ENCODE measurements at places on chromosomes 13 and 19. TPM values are rescaled to one million over a fixed set of nuclear protein-coding genes. Genes with fewer than 3 reads are reported as not detected.

Gene PRR22
- polyA plus RNA-seq, result 0.25 TPM

Gene ZNF234
- polyA plus RNA-seq, result 7.0 TPM

Gene DHDH
- not detected for polyA plus RNA-seq

Gene IL17D
- polyA plus RNA-seq, result 0.22 TPM

Gene LILRA1
- 0.49 TPM for polyA plus RNA-seq

Gene WDR87
- not detected for polyA plus RNA-seq

Gene CLASRP
- polyA plus RNA-seq, result 6.5 TPM

- H3K4me3 ChIP-seq, result peak overlapping the region; percentile 86
- H3K36me3 ChIP-seq, result peaks cover 26% of the 10 kb centered on the region
- H3K27ac ChIP-seq, result peak overlapping the region; percentile 96
Observed at GRCh38 chr19:50333737-50334617, 4.8 kb upstream of the KCNC3 start.

- H3K27ac ChIP-seq, result no peak overlapping the region
- H3K4me1 ChIP-seq, result peaks cover 33% of the 10 kb centered on the region
- peak overlapping the region; percentile 82 for H3K4me3 ChIP-seq
- peaks cover 72% of the 10 kb centered on the region for H3K27me3 ChIP-seq
- no peak for DNase-seq
Observed at GRCh38 chr19:55086730-55087541, 11.3 kb downstream of the EPS8L1 start.

GRCh38 chr13:95381212-95381527 lies 79.9 kb upstream of the ABCC4 start:
- H3K36me3 ChIP-seq, result no peaks in the 10 kb centered on the region
- peaks cover 65% of the 10 kb centered on the region for H3K27me3 ChIP-seq
- DNase-seq, result no peak
- no peak overlapping the region for H3K27ac ChIP-seq

DNA sequence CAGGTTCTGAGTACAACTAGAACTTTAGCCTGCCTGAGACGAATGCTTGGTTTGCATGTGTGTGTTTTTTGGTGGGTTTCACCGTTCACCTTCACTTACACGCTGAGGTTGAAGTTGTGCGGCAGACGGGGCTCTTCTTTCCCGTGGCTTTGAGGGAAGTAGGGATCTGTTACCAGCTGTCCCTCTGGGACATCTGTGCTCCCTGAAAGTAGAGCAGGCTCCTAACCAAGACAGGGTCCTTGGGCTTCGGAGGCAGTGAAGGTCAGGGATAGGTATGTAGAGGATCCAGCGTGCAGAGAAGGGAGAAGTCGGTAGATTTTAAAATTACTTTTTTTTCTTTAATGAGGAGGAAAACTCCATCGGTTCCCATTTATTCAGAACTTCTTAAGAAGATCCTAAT lies 48.7 kb downstream of the ZNF536 start:
- DNase-seq, result no peak
- H3K4me3 ChIP-seq, result no peak overlapping the region
- peaks cover 12% of the 10 kb centered on the region for H3K27me3 ChIP-seq

- DNase-seq, result no peak
- H3K36me3 ChIP-seq, result no peaks in the 10 kb centered on the region
- peak overlapping the region; percentile 94 for H3K27ac ChIP-seq
- H3K4me1 ChIP-seq, result peaks cover 22% of the 10 kb centered on the region
- peak overlapping the region; percentile 53 for H3K4me3 ChIP-seq
Observed at GRCh38 chr19:12783849-12784393, 7.4 kb upstream of the JUNB start.

DNA sequence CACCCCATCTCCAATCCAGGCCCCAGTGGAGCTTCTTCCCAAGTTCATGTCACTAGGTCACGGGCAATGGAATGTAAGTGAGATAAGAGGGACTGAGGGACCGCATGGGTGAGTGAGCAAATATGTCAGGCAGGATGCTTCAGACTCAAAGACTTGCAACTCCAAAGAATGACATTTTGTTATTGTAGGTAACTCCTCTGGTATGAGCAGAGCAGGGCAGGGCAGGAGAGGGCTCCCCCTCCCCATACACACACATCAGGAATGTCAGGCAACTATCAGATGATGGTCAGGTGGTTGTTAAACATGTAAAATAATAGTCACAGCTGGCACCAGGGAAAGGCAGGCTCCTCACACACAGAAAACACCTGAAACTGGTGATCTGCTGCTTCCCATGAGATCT lies 10.6 kb downstream of the ERVV-2 start:
- peaks cover 10% of the 10 kb centered on the region for H3K4me1 ChIP-seq
- DNase-seq, result no peak
- peaks cover 22% of the 10 kb centered on the region for H3K27me3 ChIP-seq
- H3K27ac ChIP-seq, result no peak overlapping the region

DNA sequence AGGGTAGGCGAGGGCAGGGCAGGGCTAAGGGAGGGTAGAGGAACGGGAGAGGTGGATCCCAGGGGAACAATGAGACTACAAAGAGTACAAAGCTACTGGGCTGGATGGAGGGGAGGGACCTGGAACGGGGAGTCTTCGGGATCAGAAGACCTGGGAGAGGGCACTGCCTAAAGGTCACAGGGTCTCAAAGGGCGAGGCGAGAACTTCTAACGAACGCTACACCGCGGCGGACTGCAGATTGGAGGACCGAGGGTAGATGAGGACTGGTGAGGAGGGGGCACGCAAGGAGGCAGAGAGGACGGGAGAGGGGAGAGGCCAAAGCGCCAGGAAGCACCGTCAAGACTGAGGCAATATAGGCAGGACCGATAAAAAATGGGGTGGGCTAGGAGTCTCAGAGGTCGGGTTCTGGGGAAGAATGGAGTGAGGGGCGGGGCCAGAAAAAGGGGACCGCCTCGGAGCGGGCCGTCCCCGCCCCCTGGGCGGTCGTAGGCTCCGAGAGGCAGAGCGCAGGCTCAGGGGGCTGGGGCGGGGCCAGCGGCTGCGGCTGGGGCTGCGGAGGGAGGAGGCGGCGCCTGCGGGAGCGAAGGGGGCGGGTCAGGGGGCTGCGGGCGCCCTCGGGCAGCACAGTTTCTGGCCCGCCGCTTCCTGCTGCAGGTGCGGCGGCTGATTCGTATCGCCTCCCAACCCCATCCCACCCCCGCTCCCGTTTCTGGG lies 1.3 kb upstream of the KCNC3 start:
- H3K27ac ChIP-seq, result peak overlapping the region; percentile 91
- H3K27me3 ChIP-seq, result peaks cover 13% of the 10 kb centered on the region
- peaks cover 82% of the 10 kb centered on the region for H3K4me1 ChIP-seq
- H3K4me3 ChIP-seq, result peak overlapping the region; percentile 94
- peak; percentile 84 for DNase-seq

- H3K4me1 ChIP-seq, result no peaks in the 10 kb centered on the region
- no peak overlapping the region for H3K4me3 ChIP-seq
- H3K36me3 ChIP-seq, result no peaks in the 10 kb centered on the region
- DNase-seq, result no peak
- no peak overlapping the region for H3K27ac ChIP-seq
Observed at GRCh38 chr13:75151081-75151643, 330.8 kb downstream of the TBC1D4 start.

- H3K4me1 ChIP-seq, result peaks cover 2% of the 10 kb centered on the region
- peaks cover 22% of the 10 kb centered on the region for H3K36me3 ChIP-seq
- H3K27ac ChIP-seq, result no peak overlapping the region
- H3K27me3 ChIP-seq, result no peaks in the 10 kb centered on the region
Observed at GRCh38 chr13:18952225-18953016, 229.2 kb downstream of the TUBA3C start.

DNA sequence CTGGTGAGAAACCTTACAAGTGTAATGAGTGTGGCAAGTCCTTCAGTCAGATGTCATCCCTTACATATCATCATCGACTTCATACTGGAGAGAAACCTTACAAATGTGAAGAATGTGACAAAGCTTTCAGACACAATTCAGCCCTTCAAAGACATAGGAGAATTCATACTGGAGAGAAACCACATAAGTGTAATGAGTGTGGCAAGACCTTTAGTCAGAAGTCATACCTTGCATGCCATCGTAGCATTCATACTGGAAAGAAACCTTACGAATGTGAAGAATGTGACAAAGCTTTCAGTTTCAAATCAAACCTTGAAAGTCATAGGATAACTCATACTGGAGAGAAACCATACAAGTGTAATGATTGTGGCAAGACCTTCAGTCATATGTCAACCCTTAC lies 13.6 kb upstream of the ZNF765 start:
- no peaks in the 10 kb centered on the region for H3K4me1 ChIP-seq
- no peak overlapping the region for H3K27ac ChIP-seq
- H3K36me3 ChIP-seq, result peaks cover 62% of the 10 kb centered on the region
- DNase-seq, result no peak

DNA sequence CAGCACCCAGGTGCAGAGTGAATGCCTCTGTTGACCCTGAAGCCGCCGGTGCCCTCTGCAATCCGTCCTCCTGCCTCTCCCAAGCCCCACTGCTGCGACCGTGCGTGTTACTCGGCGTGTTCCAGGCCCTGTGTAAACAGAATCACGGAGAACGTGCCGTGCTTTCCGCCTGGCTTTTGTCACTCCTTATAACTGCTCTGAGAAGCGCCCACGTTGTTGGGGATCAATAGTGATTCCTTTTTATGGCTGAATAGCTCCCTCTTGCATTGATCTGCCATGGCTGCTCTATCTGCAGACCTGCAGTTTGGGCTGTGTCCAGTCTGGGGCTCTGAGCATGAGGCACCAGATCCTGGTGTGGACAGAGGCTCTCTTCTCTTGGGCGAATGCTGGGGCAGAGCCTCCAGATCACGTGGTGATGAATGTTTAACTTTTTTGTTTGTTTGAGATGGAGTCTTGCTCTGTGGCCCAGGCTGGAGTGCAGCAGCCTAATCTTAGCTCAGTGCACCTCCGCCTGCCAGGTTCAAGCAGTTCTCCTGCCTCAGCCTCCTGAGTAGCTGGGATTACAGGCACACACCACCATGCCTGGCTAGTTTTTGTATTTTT lies 15.8 kb downstream of the ADPRHL1 start:
- H3K27me3 ChIP-seq, result no peaks in the 10 kb centered on the region
- H3K27ac ChIP-seq, result peak overlapping the region; percentile 45
- no peaks in the 10 kb centered on the region for H3K4me1 ChIP-seq
- H3K4me3 ChIP-seq, result no peak overlapping the region
- H3K36me3 ChIP-seq, result peaks cover 14% of the 10 kb centered on the region

DNA sequence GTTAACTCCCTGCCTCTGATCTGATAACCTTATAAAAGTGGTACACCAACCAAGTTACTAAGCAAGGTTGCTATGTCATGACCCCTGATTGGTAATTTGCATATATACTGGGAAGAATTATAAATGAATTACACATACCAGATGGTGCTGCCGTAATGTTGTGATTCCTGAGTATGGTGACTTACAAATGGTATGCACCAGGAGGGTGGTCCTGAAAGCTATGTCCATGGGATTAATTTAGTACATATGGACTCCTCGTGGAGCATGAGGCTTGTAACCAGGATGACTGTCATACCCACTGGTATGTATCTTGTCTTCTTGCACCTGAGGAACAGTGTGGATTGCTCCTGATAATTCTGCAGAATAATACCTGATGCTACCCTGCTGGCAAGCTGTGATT lies 240.6 kb downstream of the GPC6 start:
- H3K27me3 ChIP-seq, result no peaks in the 10 kb centered on the region
- no peaks in the 10 kb centered on the region for H3K4me1 ChIP-seq
- no peak overlapping the region for H3K4me3 ChIP-seq
- no peak overlapping the region for H3K27ac ChIP-seq
- H3K36me3 ChIP-seq, result no peaks in the 10 kb centered on the region

DNA sequence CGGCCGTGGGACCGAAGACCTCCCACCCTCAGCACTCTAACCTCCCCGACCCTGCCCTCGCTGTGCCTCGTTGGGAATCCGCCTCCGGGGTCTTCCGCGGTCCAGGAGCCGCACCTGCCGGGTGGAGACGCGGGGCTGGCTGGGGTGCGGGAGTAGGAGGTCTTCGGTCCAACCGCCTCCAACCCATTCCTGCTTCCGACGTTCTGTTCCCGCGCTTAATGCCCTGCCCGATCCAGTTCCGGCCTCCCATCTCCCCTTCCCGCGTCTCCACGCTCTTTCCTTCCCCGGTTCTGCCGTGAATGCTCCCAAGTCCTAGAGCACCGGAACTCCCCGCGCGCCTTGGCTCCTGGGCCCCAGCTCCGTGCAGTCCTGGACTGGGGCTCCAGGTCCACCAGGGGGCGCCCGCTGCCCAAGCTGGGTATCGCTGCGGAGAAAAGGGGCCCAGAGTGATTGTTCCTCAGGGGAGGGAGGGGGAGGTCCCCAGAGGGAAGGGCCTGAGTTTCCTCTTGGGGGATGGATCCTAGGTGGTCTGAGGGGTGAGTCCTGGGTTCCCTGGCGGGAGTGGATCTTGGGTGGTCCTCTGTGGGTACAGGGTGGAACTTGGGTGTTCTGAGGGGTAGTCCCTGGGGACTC lies 14.1 kb upstream of the TNFSF9 start:
- no peaks in the 10 kb centered on the region for H3K27me3 ChIP-seq
- peak overlapping the region; percentile 79 for H3K27ac ChIP-seq
- H3K36me3 ChIP-seq, result no peaks in the 10 kb centered on the region
- peak overlapping the region; percentile 95 for H3K4me3 ChIP-seq

DNA sequence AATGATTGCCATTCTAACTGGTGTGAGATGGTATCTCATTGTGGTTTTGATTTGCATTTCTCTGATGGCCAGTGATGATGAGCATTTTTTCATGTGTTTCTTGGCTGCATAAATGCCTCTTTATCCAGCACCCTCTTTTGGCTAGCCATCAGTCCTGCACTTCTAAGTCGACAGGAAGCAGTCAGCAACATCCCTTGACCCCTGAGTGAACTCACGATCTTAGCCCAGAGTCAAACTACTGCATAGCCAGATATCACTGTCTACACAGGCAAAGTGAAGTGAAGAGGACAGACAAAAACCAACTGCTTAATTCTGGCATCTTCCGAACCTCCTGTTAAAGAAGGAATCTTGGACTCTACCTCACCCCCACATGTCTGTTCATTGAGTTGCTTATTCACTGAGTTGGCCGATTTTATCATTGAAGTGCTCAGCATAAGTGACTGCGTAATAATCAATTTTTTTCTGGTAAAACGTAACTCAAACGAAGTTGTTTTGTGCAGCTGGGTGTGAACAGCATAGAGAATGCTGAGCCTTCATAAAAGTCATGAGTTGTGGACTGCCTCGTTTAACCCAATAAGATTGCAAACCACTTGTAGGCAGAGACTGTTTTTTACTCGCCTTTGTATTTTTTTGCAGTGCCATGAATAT lies 304.2 kb downstream of the COG6 start:
- H3K27ac ChIP-seq, result no peak overlapping the region
- DNase-seq, result no peak
- no peak overlapping the region for H3K4me3 ChIP-seq
- no peaks in the 10 kb centered on the region for H3K36me3 ChIP-seq
- peaks cover 26% of the 10 kb centered on the region for H3K4me1 ChIP-seq

- peaks cover 22% of the 10 kb centered on the region for H3K27me3 ChIP-seq
- no peaks in the 10 kb centered on the region for H3K36me3 ChIP-seq
- no peaks in the 10 kb centered on the region for H3K4me1 ChIP-seq
- DNase-seq, result no peak
- no peak overlapping the region for H3K4me3 ChIP-seq
Observed at GRCh38 chr13:28864544-28864943, 44.4 kb downstream of the MTUS2 start.

DNA sequence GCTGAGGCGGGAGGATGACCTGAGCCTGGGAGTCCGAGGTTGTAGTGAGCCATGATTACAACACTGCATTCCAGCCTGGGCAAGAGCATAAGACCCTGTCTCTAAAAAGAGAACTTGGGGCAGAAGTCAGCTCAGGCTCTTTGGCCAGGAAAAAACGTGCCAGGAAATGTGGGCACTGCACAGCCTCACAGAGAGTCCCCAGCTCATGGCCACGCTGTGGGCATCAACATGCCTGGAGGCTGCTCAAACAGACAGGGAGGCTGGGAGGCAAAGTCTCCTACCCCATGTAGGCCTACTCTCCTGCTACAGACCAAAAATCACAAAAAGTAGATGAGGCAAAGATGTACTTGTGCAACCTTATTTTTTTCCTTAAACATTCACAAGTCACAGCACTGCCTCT lies 49.4 kb downstream of the PEPD start:
- no peak overlapping the region for H3K4me3 ChIP-seq
- H3K4me1 ChIP-seq, result peaks cover 8% of the 10 kb centered on the region
- peaks cover 7% of the 10 kb centered on the region for H3K36me3 ChIP-seq
- H3K27ac ChIP-seq, result no peak overlapping the region

Data from naive B cell (primary cell).